Fibroblast of skin of scalp (primary cell): ENCODE measurements at places on chromosomes 12 and 14.

DNA sequence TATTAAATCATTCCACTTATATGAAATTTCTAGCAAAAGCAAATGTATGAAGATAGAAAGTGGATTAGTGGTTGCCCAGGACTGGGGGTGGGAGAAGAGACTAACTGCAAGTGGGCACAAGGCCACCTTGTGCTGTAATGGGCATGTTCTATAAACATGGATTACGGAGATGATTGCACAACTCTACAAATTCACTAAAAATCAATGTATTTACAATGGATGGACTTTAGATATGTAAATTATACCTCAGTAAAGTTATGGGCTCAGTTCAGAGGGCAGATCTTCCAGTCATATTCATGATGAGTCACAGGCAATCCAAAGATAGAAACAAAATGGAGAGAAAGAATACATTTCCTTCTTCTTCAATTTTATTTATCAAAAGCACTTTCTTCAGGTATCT, 173.9 kb downstream of the NDUFA12 start:
- DNase-seq: no peak

DNA sequence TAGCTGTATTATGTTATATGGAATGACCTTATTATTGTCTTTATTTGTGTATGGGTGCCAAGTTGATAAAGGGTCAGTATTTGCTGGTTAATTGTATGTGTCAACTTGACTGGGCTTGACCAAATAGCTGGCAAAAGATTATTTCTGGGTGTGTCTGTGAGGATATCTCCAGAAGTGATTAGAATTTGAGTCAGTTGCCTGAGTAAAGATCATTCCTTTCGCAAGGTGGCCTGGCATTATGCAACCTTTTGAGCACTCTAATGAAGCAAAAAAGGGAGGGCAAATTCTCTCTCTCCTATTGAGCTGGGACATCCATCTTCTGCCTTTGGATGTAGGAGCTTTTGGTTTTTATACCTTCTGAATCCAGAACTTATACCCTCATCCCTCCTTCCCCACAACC, 82.2 kb downstream of the ATXN7L3B start:
- DNase-seq: no peak

GRCh38 chr14:71062581-71063303, 155.5 kb downstream of the PCNX1 start:
- no peak for DNase-seq

GRCh38 chr14:71328183-71328582, 420.9 kb downstream of the PCNX1 start:
- DNase-seq: no peak

DNA sequence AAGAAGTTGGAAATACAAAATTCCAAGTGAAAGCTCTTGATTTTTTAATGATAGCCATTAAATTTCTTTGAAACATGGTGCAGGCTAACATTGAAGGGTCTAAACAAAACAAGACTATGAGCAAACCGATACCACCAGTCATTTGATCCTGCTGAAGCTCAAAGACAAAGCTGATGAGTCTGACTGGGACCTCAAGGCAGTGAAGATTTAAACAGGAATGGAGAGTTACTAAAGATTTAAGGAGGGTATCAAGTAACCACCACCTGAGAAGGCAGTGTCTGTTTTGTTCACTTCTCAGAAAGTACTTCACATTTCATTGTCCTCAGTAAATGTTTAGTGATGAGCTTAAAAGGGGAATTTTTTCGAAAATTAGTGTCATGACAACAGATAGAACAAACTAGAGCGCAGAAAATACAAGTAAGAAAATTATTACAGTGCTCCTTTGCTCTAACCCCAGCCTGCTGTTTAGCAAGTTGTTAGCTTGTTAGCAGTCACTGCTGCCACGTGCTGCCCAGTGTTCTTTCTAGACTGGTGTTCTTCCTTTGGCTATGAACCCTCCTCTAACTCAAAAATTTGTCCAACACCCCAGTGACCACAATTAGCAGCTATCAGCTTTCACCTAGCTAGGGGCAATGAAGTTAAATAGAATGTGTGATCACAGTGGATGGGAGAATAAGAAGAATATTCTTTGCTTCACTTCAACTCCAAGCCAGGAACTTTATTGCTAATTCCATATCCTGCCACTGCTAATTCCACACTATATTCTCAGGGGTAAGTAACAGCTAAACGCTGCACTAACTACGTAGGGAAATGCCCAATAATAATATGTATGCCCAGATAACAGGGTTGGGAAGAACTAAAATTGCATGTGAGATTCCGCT, 41.1 kb downstream of the YAF2 start:
- DNase-seq: no peak

- DNase-seq: peak; percentile 51
Measured at GRCh38 chr14:64465191-64465822, at the start of gene AKAP5. AKAP5 (plus strand) TSS chr14:64465499; CDS start chr14:64468395, 2,896 bp downstream.

- no peak for DNase-seq
Measured at GRCh38 chr12:27355979-27356378, 23.3 kb downstream of the BMAL2 start.

DNA sequence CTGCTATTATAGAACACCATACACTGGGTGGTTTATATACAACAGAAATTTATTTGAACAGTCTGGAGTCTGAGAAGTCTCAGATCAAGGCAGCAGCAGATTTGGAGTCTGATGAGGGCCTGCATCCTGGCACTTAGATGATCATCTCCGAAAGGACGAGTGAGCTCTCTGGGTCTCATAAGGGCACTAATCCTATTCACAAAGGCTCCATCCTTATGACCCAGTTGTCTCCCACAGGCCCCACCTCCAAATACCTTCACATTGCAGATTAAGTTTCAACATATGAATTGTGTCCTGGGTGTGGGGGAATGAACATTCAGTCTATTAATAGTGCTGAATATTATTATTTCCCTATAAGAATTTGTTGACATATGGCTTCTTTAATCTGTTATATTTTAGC, 53.6 kb downstream of the FBXO34 start:
- no peak for DNase-seq

DNA sequence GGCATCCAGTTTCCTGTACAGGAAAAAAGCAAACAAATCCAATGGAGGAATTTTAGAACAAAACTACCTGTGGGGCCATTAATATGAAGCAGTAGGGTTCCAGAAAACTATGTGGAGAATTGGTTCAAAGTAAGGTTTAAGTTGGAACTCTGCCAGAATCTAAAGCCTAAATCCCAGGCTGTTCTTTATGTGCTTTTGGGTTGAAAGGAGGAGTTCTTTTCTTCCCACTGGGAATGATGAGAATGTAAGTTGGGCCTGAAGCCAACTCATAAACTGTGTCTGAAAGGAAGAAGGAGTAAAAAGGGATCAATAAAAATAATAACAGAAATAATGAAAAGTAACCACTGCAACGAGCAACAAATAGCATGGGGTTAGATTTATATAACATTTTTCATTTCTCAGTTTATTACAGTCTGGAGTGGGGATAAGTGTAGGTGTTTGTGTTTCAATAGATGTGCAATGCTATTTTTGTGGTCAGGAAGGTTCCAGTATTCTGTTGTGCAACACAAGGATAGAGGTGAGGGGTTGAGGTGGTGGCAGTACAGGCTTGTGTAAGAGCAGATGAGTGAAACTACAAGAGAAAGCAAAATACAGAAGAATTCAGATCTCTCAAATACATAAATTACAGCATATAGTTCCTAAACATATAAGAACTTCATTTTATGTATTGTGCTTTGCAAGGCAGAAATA, 373.6 kb downstream of the EMP1 start:
- DNase-seq: peak; percentile 11

DNA sequence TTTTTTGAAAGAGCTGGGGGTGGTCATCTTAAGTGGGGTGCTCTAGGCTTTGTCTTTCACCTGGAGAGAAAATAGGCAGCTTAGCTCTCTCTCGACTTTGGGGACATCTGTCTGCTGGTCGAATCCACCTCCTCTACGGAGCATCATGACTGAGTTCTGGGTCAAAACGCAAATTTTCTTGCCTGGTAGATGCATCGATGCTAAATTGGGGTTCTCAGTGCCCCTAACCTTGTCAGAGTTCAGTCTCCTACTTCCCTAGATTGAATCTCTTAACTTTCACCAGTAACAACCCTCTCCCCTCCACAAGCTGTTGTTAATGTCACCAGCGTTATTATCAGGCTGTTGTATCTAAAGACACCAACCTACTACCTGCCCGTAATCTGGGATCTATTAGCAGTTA, 682 bp downstream of the FLRT2 start:
- DNase-seq: no peak

GRCh38 chr12:25957793-25958427, 572 bp upstream of the RASSF8 start:
- DNase-seq: peak; percentile 81

DNA sequence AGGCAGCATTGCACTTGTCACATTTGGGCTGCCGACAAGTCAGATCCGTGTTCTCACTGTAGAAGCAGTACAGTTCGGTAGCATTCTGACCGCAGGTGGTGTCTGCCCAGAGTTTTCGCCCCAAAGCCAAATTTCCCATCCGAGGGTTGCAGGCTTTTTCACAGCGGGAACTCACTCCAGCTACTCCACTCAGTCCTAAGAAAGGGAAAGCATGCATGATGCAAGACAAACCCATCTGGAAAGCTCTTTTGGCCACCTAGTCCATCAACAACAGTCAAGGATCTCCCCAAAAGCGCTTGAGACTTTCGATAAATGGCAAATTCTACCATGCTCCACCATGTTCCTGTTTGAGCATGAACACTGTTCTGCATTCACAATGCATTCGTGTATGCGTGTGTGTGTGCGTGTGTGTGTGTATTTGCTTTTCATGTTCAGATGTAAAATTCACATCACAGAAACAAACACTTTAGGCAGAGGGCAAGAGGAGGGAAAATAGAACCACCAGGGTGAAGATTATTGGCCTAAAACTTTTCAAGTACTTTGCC, 3.2 kb downstream of the NTN4 start:
- DNase-seq: no peak

- DNase-seq: peak; percentile 49
Measured at GRCh38 chr14:71206766-71207371, 299.6 kb downstream of the PCNX1 start.

GRCh38 chr14:58599707-58600106, 38.1 kb upstream of the DACT1 start:
- no peak for DNase-seq

DNA sequence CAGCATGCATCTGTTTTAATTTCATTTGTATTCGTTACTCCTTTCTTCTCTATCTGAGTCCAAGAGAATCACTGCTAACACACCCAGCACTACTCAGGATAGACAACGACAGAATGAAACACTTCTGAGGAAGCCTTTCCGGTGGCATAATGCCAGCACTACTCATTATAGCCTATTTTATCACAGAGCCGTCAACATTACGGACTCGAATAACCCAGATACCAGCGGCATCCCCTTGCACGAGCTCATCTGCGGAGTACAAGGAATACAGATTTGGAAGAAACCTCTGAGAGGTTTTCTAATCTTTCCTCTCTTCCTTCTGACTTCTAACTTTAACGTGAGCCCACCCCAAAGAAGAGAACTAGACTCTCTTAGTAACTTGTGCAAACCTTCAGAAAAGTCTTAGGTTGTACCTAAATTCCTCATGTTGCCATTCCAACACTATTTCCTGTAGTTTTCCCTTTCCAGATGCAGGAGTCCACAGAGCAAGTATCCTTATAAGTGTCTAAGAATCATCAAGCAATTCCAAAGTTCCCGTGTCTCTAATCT, 248.1 kb downstream of the APAF1 start:
- DNase-seq: no peak

- DNase-seq: no peak
Measured at GRCh38 chr14:56810836-56811592, 735 bp upstream of the OTX2 start.

- DNase-seq: no peak
Measured at GRCh38 chr12:100329800-100330199, 27.1 kb upstream of the SLC17A8 start.

DNA sequence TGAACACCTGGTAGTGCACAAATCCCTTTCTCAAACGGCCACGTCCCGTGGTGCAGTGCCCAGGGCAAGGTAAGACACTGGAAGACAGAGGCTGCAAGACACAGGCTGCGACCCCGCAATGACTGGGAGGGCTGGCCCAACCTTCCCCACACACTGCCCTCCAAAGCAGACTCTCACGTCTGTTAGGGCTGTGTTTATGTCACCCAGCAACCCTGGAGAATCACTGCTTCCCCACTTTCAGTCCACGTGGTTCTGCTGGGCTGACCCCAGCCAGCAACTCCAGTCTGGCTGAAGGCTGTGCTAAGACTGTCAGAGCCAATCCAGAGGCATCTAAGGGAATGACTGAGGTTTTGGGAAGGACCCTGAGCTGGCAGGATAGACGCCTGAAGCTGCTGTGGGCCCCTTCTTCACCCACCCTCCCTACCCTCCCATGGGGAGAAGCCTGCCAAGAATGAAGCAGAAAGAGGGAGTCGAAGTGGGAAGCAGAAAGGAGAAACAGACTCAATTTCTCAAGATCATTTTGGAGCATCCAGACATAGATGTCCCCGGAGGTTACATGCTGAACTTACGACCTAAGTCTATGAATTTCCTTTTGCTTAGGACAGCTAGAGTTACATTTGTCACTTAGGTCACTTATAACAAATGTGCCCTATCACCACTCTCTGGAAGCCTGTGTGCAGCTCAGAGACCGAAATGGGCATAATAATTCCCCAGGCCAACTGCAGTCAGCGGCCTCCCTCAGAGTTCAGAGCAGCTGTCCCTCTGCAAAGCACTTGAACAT, 11.7 kb downstream of the KDM2B start:
- DNase-seq: peak; percentile 31

- no peak for DNase-seq
Measured at GRCh38 chr12:110249105-110249504, 31.9 kb upstream of the ATP2A2 start.

DNA sequence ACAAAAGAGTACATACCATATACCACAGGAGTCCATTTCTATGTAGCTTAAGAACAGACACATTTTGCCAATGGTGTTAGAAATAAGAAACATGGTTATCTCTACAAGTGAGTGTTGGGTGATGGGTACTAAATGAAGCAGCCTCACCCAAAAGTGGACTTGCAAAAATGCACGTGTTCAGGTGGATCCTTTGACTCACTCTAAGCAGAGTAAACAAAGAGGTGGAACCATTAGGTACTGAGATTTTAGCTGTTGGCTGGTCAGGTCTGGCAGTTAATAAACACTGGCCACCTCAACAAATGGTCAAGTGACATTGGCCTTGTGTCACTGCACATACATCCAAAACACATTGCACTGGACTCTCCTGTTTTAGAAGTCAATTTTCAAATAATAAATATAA, 27.6 kb downstream of the EVL start:
- no peak for DNase-seq

- DNase-seq: peak; percentile 44
Measured at GRCh38 chr14:100651999-100652508, 64.8 kb upstream of the BEGAIN start.

DNA sequence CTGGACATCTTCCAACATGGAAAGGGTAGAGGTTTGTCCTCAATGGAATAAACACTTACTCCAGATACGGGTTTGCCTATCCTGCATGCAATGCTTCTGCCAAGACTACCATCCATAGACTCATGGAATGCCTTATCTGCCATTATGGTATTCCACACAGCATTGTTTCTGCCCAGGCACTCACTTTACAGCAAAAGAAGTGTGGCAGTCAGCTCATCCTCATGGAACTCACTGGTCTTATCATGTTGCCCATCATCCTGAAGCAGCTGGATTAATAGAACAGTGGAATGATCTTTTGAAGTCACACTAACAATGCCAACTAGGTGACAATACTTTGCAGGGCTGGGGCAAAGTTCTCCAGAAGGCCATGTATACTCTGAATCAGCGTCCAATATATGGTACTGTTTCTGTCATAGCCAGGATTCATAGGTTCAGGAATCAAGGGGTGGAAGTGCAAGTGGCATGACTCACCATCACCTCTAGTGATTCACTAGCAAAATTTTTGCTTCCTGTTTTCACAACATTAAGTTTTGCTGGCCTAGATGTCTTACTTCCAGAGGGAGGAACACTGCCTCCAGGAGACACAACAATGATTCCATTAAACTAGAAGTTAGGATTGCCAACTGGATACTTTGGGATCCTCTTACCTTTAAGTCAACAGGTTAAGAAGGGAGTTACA, 140.4 kb downstream of the SLC35F4 start:
- DNase-seq: peak; percentile 61
